ENCODE measurements at places on chromosomes 16 and 17.

DNA sequence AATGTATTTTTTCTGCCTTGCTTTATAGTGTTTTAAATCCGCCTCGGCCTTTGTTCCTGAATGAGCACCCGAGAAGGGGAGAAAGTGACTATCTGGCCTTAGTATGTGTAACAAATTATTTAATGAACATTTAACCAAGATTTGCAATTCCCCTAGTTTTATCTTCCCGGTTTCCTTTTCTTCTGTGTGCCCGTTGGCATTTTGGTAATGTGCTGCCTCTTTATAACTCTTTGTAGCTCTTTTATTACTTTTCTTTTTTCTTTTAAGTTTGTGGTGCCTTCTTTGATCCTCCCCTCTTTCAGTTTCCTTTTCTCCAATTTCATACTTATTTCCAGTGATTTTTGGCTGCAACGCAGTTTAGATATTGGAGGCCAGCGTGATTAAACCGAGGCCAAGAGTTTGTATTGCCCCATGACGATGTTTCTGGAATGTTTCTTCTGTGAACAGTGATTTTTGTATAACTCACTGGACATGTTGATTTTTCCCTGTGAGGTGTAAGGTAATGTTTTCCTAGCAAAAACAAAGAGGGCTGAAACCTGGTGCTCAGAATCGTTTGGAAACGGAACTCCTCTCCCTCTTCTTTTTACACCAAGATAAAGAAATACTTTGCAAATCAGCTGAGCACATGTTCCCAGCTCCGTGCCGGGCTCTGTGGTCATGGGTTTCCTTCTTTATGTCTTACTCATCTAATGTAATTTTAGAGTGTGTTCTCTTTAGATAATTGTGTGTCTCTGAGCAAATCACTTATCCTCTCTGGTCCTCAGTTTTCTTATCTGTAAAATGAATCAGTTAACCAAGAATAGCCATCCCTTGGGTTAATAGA is 344.3 kb downstream of the WWOX start:
- peak; percentile 27 for DNase-seq

- DNase-seq: no peak
Observed at GRCh38 chr17:82475458-82475857, 16.9 kb downstream of the NARF start.

- peak; percentile 7 for DNase-seq
Observed at GRCh38 chr16:49556606-49557446, 183.2 kb downstream of the C16orf78 start.

GRCh38 chr16:69166946-69167930 is 19.7 kb upstream of the SNTB2 start:
- DNase-seq: no peak

DNA sequence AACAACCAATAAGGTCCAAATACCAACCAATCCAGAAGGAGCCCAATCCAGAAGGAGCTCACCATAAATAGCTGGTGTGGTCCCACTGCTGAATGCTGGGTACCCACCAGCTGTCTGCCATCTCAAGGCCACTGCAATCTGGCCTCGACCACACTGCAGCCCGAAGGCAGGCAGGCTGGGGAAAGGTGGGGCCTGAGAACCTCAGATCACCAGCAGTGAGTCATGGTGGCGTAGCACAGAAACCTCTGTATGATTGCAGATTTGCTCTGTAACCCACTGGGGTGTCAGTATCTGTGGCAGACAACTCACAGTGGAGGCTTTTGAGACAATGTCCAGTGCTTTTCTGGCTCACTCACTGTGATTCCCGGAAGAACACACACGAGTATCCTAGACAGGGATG is 14.7 kb upstream of the CMTR2 start:
- DNase-seq: no peak

DNA sequence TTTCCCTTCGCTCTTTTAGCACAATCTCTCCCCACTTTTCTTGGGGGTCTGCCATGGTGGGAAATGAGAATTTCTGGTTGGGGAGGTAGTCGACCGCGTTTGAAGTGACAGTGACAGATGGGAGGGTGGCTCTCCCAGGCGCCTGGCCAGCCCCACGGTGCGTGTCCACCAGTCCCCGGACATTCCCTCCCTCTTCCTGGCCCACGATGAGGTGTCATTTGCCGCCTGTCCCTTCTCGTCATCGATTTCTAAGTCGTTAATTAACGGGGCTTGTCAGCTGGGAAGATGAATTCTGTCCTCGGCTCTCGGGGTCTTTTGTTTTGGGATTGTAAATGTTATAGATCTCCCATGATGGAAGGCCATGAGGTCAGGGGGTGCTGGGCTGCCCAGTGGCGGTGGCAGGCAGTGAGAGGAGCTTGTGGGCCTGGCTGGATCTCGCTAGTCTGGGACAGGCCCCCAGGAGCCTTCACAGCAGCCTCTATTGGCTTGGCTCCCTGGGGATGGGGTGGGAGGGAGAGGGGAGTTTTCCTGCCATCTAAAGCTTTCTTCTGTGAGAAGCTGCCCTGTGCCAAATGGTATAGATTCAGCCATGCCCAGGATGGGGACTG is 164.2 kb downstream of the MRM1 start:
- no peak for DNase-seq

DNA sequence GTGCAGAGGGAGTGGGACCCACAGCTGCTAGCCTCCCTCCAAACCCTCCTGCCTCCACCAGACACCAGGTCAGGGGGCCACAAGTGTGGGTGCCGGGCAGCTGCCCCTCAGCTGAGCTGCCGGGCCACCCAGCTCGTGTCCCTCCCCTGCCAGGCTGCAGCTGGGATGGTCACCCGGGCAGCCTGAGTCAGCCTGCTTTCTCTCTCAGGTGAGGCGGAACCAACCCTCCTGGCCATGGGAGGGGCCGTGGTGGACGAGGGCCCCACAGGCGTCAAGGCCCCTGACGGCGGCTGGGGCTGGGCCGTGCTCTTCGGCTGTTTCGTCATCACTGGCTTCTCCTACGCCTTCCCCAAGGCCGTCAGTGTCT is 6.9 kb downstream of the SLC16A3 start:
- DNase-seq: peak; percentile 55

DNA sequence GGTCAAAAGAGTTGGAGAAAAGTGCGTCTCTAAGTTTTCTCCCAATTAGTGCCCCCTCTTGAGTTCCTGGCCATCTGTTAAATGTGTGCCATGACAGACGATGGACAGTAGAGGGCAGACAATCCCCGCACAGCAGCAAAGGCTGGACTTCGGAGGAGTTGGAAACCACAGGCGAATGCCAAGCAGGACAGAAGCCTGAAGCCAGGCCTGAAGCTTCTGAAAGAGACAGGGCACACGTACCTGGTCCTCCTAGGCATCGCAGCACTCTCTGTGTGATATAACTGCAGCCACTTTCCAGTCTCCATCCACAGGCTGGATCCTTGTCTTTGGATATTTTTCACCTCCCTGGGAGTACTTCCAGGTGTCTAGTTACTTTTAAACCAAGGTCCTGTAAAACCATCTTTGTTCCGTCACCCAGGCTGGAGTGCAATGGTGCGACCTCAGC is 14.5 kb downstream of the C17orf100 start:
- DNase-seq: peak; percentile 83

- DNase-seq: no peak
Observed at GRCh38 chr16:10501016-10501607, 79.3 kb downstream of the EMP2 start.

DNA sequence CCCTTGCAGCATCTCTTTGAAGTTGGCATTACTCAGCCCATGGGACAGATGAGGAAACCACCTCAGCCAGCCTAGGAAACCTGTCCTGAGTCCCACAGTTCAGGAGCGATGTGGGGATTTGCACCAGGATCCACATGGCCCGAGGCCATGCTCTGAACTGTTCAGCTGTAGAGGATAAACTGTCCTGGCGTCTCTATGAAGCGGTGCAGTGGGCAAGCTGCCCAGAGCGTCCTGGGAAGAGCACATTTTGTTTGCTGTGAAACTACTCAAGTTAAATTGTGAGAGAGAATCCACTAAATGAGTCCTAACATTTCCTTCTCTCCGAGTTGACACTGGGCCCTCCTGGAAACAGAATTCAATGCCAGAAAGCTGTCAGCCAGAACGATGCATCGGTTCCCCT is 276.6 kb upstream of the TNRC6C start:
- DNase-seq: no peak

DNA sequence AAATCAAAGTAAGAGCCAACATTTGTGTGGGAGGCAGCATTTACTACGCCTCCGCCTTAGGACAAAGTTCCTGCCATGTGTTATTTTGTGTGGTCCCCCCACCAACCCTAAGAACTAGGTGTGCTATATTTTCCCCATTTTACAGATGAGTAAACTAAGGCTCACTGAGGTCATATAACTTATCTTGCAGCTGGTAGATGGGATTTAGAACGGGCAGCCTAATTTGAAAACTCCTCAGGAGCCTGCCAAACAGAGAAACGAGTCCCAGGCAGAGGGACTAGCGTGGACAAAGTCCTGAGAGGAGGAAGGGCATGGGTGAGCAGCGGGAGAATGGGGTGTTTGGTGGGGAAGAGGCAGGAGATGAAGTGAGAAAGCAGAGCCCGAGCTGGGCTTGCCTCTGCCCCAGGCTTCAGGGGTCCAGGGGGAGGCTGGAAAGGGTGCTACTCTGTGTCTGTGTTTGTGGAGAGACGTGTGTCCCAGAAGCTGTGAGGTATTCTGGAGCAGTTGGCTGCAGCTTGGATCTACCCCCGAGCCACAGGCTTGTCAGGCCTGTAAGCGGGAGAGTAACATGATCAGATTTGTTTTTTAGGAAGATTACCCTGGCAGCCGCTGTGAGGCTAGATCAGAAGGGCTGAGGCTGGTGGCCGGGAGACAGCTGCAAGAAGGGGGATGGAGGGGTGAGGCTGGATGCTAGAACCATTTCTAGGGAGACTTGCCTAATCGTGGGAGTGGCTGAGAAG is 5.0 kb downstream of the MLLT6 start:
- DNase-seq: no peak

DNA sequence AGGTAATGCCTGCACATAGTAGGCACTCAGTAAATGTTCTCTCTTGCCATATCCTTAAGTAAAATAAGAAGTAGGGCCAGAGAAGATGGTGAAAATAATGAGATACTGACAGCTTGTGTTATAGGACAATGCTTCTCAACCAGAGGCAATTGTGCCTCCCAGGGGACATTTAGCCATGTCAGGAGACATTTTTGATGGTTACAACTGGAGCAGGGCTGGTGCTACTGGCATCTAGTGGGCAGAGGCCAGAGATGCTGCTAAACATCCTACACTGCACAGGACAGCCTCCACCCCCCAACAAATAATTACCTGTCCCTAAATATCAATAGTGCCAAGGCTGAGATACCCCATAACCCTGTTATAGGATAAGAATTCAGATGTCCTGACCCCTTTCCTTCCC is 1.7 kb downstream of the RAD51D start:
- DNase-seq: peak; percentile 46

- no peak for DNase-seq
Observed at GRCh38 chr16:21959050-21959449, 5.9 kb downstream of the UQCRC2 start.

DNA sequence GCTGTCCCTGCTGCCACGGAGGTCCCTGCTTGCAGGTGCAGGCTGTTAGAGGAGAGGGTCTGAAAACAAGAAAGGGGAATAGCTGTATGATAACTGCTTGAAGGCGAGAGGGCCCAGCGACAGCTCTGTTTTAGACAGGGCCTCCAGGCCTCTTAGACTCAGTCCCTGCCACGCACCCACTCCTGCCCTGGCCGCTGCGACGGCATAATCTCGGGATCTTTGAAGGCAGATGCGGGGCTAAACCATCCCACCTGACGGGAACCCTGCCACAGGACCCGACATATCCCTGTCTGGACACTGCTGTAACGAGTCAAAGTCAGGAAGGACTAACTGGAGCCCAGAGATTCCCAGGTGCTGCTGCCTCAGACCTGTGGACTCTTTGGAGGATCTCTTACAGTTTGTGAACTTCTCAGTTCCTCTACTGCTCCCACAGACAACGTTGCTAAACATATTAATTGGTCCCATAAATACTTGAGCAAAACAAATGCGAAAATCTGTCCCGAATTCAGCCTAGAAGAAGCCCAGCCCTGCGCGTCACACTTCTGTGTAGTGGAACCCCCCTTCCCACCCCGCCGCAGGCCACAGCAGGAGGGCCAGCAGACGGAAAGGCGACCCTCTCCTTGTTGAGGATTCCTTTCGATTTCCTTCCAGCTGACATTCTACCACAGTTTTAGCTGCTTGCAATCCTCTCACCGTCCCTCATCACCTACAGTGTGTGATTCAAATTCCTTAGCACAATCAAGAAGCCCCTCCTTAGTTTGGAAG is 998 bp upstream of the TMEM11 start:
- peak; percentile 26 for DNase-seq

GRCh38 chr17:79993390-79994227 is 42.1 kb downstream of the TBC1D16 start:
- DNase-seq: peak; percentile 81

- DNase-seq: peak; percentile 97
Observed at GRCh38 chr16:641326-642188, at the start of gene MCRIP2. TSS of gene MCRIP2 (plus strand) at chr16:641828. CDS start at chr16:641992, 164 bp downstream.

- peak; percentile 4 for DNase-seq
Observed at GRCh38 chr16:58343562-58343961, 48.7 kb upstream of the GINS3 start.

DNA sequence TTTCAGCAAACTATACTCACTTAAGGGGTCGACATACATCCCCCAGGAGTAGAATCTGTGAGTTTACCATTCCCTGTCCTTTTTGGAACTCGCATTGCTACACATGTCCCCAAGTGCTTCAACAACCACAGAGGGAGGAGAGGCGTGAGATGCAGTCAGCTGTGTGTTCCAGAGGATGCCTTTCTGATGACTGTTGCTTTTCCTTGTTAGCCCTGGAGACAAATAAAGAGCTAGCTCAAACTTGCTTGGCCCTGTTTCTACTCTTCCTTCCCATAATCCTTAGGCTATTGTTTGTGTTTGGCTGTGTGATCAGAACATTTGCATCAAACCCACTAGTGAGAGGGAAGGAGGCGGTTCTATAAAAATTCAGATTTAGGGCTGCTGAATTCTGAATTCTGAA is 264.0 kb downstream of the ENGASE start:
- DNase-seq: no peak

- no peak for DNase-seq
Observed at GRCh38 chr17:69503711-69504110, 89.2 kb downstream of the MAP2K6 start.

DNA sequence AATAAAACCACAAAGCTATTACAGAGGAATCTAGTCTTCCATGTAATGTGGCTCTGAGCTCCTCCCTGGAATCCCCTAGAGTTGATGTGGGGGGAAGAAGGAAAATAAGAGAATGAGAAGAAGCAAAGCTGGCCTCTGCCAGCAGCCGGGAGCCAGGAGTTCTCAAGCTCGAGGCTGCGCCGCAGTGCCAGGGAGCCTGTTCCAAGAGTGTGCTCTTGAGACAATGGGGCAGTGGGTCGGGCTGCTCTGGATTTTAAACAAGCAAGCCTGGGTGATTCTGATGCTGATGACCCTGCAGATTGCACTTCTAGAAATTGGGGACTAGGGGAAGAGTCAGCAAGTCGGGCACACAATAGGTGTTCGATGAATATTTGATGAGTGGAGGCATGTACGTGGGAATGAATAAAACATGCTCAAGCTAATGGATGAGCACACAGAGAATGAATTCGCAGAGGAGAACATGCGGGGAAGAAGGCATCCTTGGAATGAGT is 119.9 kb downstream of the CMIP start:
- no peak for DNase-seq

GRCh38 chr17:883586-883962 is 96.0 kb downstream of the NXN start:
- DNase-seq: no peak
